T47D (cell line): ENCODE measurements at places on chromosomes 12 and 14.

DNA sequence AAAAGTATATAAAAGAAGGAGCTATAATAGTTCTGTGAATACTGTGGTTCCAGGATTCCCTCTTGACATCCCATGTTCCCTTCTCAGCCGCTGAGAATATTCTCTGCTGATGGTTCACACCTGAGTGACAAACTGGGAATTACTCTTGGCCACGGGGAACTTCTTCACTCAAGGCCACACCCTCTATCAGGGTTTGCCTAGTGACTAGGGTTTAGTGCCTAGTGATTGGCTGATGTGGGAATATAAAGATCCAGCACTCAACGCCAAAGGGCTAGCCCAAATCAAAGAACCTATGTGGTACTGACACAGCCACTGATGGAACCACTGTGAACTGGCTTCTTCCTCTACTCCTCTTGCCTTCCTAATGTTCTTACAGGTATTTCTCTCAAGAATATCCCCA lies 248.4 kb downstream of the ASCL1 start:
- DNase-seq = no peak

GRCh38 chr12:106962286-106962685 lies 6.6 kb downstream of the TMEM263 start:
- DNase-seq = no peak

GRCh38 chr12:125533434-125534029 lies 468.3 kb downstream of the AACS start:
- DNase-seq = peak; percentile 46

DNA sequence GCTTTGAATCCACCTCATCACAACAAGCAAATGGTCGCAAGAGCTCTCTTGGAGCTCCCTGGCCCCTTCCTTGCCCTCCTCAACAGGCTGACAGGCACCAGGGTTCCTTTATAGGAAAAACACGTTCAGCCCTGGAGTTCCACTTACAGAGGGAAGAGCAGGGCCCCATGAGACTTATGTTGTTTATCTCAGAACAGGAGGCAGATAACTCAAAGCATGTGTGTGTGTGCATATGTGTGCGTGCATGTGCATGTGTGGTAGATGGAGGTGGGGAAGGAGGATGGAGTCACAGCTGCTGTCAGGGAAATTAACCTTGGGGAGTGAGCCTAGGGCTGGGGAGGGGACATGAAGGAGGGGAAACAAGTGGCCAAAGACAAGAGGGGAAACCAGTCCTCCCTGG lies 138.1 kb downstream of the DPF3 start:
- DNase-seq = no peak

GRCh38 chr12:57089271-57090245 lies 644 bp downstream of the NAB2 start:
- DNase-seq = peak; percentile 66

DNA sequence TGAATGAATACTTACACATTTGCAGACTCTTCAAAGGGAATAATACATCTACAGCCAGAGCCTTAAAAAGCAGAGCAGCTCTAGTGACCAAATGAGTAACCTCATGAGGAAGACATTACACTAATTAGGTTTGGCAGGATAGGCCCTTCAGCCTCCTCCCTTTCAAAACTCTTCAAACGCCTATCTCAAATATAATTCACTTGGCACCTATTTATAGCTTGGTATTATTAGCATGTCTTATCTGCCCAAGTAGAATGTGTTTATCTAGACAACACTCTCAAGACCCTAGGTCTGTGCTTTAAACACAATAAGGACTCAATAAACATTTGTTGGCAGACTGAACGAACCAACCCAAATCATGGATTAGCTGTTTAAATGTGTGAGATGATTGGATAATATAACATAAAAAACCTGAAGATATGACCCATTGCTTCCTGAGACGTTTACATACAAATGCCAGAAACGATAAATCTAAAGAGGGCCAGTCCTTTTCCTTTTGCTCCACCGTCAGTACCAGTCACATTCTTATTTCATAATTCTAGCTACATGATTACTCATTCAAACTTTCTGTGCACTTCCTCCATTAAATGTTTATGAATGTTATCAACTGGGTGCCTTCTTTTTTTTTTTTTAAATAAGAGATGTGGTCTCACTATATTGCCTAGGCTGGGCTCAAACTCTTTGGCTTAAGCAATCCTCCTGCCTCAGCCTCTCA lies 123.3 kb downstream of the CEP83 start:
- DNase-seq = no peak

DNA sequence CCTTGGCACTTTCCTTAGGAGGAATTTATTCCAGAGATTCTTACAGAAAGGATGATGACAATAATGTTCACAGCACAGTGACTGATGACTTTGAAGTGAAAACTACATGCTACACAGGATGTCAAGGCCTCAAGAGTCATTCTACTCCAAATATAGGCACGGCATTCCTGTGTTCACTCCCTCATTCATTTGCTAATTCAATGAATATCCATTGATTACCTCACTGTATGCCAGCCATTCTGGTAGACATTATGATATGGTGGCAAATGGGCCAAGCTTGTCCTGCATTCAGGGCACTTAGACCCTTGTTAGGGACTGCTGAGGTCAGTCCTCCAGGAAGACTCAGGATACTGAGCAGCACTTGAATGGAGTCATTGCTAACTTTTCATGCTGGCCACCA lies 48.0 kb downstream of the FOXN4 start:
- no peak for DNase-seq

GRCh38 chr12:128418944-128419343 lies 152.0 kb downstream of the TMEM132C start:
- no peak for DNase-seq

- no peak for DNase-seq
These were observed 8.5 kb downstream of the RDH12 start for GRCh38 chr14:67710209-67710608.

DNA sequence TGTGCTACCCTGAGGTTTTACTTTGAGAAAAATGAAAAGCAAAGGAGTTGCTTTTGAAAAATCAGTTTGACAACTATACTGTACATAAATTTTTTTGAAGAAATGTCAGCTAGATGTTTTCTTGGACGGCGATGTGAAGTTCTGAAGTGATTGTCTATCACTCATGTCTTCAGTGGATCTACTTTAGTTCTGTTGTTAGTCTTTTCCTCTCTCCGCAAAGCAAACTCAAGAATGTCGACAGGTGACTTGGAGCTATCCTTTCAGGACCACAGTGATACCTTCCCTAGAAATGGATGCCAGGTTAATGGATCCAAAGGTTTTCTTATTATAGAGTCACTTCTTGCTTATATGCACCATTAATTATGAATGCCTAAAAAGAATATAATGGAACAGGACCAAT lies 1.2 kb downstream of the PTPRO start:
- DNase-seq = no peak

DNA sequence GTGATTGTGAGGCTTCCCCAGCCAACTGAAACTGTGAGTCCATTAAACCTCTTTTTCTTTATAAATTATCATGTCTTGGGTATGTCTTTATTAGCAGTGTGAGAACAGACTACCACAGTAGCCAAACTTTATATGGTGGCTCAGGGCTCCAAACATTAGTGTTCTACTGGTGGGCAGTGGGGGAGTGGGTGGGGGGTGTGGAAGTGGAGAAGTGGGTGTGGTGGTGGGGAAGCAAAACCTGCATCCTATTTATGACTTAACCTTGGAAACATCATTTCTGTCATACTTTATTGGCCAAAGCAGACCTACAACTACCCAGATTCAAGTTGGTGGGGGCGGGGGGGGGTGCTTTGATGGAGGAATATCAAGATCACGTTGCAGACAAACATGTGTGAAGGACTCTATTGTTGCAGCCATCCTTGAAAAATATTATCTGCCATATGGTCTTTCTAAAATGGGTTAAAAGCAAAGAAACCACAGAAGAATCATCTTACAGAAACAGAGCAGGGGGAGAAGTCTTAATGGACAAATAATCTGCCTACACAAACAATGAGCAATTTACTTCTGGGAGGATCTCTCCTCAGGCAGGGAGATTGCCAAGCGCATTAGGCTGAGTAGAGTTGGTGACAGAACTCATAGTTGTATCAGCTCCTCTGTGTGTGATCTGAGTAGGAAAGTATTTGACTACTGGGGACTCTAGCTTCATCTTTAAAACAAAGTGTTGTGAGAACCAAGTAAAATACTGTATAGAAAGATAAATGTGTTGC lies 1.4 kb upstream of the PWP1 start:
- DNase-seq = no peak

DNA sequence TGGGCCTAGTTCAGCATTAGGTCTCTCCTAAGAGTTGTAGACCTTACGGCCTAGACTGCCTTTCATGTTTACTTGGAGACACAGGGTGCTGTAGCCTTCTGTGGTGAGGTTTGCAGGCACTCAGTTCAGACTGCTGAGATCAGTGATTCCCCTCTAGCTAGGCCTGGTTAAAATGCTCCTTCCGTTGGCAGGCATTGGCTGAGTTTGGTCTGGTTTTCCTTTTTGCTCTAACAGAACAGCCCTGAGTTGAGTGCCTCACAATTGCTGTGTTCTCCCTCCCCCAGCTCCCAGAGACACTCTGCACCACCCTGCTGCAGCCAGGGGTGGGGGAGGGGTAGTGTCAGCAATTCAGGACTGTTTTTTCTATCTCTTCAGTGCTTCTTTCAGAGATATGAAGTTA lies 178.9 kb upstream of the DYRK2 start:
- no peak for DNase-seq

- DNase-seq = no peak
These were observed 272.4 kb downstream of the ACSS3 start for GRCh38 chr12:81350309-81350708.

- DNase-seq = no peak
These were observed 68.1 kb downstream of the LRRC74A start for GRCh38 chr14:76894308-76894707.

GRCh38 chr12:11863988-11864387 lies 206.8 kb upstream of the BCL2L14 start:
- DNase-seq = no peak

DNA sequence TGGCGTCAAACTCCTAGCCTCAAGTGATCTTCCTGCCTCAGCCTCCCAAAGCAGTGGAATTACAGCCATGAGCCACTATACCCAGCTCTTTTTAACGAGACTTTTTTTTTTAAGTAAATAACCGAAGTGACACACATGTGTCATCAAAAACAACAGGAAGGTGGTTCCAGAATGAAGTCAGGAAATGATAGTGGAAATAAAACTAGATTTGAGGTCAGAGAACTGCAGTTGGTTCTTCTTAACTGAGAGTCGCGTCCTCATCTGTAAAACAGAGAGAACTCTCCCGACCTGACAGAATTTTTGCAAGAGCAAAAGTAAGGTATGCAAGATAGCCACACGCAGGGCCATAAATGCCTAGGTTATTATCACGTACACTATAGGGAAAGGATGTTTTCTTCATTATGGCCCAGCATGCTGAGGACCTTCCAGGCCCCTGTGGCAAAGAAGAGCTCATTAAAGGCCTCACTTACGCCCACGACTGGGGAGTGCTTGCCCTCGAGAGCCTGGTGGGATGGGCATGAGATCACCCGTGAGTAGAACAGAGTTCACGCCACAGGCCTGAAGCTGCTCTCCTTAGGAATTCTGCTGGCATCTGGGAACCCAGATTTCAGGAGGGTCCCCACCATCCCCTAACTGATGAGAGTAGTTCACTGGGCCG lies 67.2 kb downstream of the SCARB1 start:
- no peak for DNase-seq

DNA sequence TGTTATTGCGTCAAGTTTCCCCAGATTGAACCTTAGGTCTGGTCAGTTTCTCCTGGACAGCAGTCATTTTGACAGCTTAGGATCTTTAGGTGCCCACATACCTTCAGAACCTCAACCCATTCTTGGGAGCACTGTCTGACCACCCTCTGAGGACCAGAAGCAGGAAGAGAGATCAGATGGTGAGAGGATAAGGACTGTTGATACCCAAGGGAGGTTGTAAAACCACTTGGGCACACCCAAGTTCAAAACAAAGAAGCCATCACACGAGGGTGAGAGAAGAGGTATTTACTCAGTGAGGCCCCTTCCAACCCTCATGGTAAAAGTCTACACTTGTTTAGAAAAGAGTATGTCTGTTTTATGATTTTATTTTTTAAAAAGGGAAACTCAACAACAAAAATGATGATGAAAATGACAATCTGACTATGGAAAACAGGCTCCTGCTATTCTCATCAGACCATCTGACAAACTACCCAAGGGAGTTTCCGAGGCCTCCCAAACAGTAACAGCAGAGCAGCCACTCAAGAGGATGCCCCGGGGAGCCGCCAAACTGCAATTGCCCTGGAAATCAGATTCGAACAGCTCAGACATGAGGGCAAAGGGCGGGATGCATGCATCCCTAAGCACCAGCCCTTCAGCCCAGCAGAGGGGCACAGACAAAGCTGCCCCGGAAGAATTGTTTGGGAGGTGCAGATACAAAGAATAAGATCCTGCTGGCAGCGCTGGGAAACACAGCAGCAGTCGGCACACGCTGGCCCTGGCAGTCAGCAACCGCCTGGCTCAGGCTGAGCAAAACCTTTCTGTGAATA lies 162.6 kb upstream of the PLEKHG7 start:
- no peak for DNase-seq

DNA sequence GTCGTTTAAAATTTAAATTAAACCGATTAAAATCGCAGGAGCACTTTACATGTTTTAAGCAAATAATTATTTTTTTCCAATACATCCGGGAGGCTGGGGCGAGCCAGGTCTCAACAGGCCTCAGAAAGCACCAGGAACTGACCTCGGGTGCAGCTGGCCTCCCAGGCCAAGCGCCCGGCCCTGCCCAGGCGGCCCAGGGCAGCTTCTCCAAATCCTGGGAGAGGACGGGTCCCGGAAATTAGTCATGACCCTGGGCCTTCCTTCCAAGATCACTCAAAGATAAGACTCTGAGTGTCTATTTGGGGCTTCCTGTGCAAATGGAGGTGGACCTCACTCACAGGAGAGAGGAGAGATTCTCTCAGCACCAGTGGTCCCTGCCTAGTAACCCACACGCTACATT lies 177.1 kb downstream of the BCL11B start:
- no peak for DNase-seq

DNA sequence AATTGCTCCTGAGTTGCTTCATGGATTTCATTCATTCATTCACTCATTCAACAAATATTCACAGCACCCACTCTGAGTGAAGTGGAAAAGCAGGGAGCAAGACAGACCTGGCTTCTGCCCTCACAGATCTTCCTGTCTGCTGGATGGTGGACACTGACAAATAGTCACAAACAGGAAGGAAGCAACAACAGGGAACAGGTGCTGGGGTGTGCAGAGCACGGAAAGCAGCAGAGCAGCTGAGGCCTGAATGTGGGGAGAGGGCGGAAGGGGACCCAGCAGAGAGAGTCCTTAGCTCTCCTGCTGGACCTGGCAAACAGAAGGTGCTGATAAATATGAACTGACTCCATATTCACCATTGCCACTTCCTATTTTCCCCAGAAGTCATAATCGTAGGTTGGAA lies 54.4 kb downstream of the SETD3 start:
- no peak for DNase-seq

DNA sequence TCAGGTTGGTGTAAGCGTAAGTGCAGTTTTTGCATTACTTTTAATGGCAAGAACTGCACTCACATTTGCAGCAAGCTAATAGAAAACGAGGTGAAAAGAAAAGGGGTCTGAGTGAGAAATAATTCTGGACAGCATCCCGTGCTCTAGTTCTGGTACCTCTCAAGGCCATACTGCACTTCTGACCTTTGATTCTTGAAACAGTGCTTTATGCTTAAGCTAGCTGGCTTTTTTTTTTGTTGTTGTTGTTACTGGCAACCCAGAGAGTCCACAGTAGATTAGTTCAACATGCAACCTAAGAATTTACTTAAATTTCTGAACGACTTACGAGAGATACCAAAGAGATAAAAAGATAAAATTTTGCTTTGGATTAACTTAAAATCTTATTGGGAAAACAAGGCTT lies 75.2 kb upstream of the PRKD1 start:
- DNase-seq = no peak
